ENCODE measurements at places on chromosomes 6 and 20.

- no peak for DNase-seq
Observed at GRCh38 chr6:166604328-166604727, 17.9 kb upstream of the RAMACL start.

DNA sequence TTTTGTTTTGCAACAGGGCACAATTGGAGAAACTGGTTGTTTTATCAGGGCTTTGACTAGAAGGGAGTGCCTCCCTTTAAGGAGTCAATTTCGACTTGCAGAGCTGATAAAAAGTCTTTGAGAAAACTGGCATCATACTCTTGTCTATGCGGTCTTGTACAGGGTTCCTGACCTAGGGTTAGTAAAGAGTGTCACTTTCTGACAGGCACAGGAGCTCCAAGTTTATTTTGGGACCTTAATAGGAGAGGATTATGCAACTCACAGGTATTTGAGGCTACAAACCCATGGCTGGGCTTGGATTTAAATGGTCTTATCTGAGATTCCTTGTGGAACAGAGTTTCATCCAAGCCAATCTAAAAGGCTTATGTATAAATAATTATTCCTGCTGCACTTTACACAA, 365.4 kb downstream of the HTR1B start:
- DNase-seq, result no peak

DNA sequence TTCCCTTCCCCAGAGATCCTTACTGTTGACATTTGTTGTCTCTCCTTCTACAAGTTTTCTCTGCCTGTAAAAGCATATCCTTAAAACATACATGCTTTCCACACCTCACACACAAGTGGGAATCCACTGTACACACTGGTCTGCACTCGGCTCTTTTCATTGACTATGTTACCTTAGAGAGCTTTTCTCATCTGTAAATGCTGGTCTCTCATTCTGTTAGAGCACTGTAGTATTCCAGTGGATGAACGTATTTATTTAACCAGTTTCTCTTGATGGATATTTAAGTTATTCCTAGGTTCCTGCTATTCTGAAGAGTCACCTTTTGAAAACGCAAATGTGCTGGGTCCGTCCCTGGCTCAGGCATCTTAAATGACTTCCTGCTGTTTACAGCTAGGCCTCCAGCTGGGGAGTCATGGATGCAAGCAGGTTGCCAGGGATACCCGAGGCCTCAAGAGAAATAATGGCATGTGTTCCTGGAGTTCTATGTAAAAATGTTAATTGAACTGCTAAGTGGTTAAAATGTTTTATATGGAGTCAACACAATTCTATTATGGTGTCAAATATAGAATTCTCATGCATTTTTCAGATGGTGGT, 61.1 kb upstream of the TGM3 start:
- no peak for DNase-seq

DNA sequence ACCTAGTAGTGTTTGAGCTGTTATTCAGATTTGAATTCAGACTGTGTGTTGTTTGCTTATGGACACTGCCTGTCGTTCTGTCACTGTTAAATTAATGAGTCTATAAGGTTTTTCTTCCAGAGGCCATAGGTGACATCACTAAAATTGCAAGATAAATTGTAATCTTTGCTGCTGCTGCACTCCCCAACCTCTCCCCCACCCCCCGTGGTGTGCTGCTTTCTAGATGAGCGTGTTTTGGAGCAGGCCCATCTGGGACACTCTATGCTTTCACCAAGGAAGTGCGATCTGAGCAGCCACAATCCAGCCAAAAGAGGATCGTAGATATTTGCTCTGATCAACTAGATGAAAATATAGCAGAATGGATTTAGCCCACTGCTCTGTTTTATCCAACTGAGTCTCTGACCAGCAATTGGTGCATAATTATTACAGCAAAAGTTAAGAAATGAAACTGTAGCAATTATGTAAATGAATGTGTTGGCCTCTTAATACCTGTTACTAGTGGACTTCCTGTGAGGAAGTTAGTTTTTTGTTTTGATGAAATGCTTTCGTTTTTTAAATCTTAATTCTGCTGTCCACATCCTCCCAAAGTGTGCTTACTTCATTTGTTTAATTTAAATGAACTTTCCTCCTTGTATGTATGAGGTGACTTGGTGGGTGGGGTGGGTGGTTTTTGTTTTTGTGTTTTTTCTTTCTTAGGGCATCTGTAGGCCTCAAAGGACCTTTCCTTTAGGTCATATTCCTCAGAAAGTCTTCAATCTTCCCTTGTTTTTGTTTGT, 58.1 kb downstream of the RPRD1B start:
- DNase-seq, result no peak

- DNase-seq, result no peak
Observed at GRCh38 chr20:49308875-49309274, 31.0 kb upstream of the ZNFX1 start.

GRCh38 chr6:3053231-3053508, 15.1 kb upstream of the RIPK1 start:
- DNase-seq, result no peak

GRCh38 chr6:43074847-43075669, 1.1 kb upstream of the PTK7 start:
- no peak for DNase-seq

DNA sequence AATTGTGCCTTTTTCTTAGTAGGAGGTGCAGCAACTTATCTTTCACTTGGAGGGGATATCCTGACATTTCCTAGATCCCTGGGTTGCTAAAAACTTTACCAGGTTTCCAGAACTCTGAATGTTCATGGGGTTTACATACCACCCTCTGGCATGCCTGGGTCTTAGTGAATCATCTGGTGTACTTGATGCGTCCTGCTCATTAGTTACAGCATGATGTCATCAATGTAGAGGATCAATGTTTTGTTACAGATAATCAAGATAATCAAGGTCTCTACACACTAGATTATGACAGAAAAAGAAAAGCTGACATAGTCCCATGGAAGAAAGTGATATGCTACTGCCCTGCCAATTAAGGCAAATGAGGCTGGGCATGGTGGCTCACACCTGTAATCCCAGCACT, 27.0 kb downstream of the FITM2 start:
- no peak for DNase-seq

- DNase-seq, result no peak
Observed at GRCh38 chr6:168033791-168034190, 36.3 kb downstream of the KIF25 start.

DNA sequence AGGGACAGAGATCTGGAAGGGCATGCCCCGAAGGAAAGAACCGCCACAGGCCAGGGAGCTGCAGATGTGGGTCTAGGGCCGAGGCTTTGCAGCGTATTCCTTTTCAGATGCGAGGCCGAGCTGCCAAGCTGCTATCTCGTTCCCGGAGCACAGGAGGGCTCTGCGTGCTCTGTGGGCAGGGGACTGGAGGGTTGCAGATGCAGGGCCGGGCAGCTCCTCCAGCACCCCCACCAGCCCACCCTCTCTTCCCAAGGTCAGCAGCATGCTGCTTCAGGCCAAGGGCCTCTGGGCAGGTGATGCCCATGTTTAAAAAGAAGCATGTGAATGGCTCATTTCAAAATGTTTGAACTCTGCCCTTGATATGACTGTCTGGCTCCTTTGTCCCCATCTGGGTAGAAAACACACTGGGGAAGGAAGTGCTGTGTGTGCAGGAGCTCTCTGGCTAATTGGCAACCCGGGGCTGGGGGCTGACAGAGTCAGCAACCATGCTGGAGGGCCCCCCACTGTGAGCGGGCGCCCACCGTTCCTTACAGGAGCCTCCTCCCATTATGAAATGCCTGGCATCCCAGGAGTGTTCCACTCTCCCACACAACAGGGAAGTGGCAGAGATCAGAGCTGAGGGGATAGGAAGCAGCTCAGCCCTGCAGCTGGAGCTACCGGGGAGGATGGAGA, 353.3 kb downstream of the ZFAND3 start:
- DNase-seq, result no peak

DNA sequence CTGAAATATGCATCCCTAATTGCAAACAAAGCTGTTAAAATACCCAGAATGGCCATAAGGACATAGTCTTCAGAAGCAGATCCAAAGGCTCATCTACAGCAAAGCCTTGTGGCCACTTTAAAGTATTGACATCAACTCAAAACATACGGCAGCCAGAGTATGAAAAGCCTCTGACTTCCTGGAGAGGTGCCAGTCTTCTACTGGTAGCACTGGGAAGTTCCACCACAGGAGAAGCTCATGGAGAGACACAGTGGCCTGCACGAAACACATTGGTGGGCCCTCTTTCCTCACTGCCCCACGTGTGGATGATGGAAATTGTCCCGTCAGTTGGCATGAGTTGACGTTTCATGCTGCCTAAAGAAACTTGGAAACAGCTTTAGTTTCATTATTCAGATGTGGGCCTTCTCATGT, 202.6 kb upstream of the HEY2 start:
- DNase-seq, result no peak

DNA sequence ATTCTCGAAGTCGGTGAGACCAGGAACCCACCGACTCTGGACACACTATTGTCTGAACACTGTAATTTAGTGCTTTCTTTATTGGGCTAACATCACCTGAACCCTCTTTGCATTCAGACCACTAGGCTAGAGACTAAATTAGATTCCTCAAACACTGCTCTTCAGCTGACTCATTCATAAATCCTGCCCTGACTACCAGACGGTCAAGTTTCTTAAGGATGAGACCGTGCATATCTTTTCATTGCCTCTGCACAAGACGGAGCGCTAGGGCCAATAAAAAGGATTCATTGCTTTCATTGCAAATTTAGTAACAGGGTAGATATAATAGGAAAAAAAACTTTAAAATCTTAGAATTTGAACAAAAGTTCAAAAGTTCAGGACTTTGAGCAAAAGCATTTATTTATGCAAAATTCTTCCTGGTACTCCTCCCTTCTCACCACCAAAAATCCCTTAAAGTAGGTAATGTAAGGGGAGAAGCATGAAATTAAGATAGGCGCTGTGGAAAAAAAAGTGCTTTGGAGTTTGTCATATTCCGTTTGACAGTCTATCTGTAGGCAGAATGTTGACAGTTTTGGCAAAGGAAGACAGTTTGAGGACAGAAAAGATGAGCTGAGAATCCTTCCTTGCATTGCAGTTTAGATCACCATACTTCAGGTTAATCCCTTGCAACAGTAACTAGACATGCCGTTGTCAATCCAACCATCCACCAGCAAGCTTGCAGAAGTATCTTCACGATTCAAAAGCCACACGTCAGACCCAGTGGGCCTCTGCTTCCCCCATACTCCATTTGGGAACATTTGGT, 328.6 kb upstream of the JARID2 start:
- DNase-seq, result no peak

DNA sequence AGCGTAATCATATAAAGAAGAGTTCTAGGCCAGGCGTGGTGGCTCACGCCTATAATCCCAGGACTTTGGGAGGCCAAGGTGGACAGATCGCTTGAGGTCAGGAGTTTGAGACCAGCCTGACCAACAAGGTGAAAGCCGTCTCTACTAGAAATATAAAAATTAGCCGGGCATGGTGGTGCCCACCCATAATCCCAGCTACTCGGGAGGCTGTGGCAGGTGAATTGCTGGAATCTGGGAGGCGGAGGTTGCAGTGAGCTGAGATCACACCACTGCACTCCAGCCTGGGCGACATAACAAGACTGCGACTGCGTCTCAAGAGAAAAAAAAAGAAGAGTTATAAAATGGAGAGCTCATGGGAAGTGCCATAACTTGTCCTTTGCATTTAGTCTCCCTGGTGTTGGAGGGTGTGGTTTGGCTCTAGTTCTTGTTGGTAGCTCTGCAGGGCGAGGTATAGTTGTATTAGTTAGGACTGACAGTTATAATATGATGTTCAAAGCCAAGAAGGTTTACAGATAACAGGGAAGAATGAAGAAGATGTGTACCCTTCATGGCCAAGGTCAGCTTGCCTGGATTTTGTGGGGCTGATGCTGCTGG, 54.8 kb downstream of the UTRN start:
- DNase-seq, result no peak

DNA sequence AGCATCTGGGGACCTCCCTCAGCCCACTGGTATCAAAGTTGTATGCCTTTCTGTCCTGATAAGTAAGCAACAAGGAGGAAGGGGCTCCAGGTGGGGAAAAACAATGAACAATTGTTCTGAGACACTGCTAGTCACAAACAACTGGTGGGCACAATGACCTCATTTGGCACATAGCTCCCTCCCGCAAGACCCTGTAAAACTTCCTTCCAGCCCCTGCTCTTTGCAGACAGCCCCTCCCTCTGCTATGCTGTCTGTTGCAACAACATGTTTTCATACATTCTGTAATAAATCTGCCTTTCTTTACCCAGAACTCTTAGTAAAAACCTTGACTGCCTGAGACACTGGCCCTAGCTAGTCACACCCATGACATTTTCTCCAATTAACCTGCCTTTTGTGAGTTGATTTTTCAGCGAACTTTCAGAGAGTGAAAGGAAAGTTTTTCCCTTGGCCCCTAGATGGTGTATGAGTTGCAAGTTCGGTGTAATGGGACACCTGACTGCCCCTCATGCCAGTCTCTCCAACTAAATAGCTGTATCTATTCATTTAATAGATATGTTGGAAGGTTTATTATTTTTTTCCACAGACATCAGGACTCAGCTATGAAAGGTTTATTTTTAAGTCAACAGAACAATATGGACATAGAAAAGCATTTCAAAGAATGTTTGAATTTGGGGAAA, 142.3 kb upstream of the SLC22A16 start:
- DNase-seq, result no peak

DNA sequence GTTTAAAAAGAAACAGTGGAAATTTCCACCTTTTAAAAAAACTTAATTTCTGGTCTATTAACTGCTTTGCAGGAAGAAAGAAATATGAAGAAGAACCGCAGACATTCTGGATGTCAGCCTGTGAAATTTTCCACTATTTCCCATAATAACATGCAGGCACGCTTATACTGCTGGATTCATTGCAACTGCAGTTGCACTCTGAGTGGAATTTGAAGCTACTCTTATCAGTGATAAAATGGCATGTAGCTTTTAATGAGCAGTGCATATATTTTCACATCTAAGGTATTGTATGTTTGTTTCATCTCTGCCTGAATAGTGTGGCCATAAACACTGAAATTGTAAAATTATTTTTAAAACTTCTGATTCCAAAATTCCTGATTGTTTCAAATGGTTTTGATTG, 28.2 kb downstream of the NCOA3 start:
- no peak for DNase-seq

GRCh38 chr6:25219216-25219916, 59.8 kb upstream of the CARMIL1 start:
- DNase-seq, result no peak

GRCh38 chr6:49966823-49967222, 2.6 kb downstream of the DEFB113 start:
- DNase-seq, result no peak

GRCh38 chr20:46049190-46049589, 20.2 kb downstream of the SLC12A5 start:
- no peak for DNase-seq

Measured in T-helper 2 cell (primary cell).